Midbrain (tissue), 1 donor: ENCODE measurements at places on chromosomes 7 and 10.

DNA sequence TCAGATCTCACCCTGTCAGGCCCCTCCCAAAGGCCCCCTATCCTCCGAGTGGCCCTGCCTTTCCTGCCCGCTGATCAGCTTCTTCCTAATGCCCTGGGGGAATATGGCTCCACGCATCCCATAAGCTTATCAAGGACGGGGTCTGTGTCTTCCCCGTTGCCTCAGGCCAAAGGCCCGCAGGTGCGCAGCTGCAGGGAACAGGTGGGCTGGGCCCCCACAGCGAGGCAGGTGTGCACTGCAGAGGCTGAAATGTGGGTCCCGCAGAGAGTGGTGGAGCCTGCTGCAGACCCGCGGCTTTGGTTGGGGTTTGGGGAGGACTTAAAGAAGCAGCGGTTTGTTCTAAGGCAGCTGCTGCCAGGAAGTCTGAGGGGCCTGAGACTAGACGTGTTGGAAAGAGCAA is 220.8 kb upstream of the TCERG1L start:
- DNase-seq: no peak

DNA sequence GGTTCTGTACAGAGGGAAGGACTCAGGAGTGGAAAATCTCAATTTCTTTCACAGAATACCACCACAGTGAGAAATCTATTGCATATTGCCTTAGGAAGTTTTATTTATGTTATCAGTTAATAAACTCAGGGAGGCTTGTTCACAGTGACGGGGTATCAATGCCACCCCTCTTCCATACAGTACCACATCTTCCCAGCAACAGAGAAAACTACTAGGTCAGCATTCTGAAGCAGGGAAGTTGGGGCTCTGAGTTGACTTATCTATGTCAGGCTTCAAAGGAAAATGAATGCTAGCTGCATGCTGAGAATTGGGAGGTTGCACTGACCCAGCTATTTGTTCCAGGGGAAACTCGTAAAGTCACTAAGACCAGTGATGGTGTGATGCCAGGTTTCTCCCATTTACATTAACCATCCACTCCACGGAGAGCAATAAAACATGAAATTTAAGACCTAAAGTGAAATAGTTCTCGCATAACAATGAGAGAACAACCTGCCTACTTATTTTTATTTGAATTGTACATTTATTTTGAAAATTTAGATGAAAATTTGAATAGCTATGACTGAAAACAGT is 266.7 kb downstream of the RNLS start:
- no peak for DNase-seq

- DNase-seq: no peak
Observed at GRCh38 chr10:103849880-103850571, 5.3 kb downstream of the SH3PXD2A start.

DNA sequence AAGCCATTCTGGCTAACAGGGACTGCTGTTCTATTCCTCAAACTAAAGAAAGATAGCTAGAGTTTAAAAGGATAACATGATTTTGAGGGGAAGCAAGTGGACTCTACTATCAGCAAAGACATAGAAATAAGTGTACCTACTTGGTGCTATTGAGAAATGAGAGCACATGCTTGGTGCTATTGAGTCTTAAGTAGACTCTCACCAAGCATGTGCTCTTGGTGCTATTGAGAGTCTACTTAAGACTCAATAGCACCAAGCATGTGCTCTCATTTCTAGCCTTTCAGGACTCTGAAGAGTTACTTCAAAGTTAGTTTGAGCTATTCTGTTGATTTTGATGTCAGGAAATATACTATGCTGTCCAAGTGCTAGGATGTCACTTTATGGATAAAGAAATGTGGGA is 733.0 kb upstream of the ZWINT start:
- DNase-seq: no peak

- peak; percentile 14 for DNase-seq
Observed at GRCh38 chr10:30002426-30003266, 56.7 kb downstream of the JCAD start.

GRCh38 chr7:157625973-157626742 is 289.4 kb downstream of the DNAJB6 start:
- DNase-seq: no peak

DNA sequence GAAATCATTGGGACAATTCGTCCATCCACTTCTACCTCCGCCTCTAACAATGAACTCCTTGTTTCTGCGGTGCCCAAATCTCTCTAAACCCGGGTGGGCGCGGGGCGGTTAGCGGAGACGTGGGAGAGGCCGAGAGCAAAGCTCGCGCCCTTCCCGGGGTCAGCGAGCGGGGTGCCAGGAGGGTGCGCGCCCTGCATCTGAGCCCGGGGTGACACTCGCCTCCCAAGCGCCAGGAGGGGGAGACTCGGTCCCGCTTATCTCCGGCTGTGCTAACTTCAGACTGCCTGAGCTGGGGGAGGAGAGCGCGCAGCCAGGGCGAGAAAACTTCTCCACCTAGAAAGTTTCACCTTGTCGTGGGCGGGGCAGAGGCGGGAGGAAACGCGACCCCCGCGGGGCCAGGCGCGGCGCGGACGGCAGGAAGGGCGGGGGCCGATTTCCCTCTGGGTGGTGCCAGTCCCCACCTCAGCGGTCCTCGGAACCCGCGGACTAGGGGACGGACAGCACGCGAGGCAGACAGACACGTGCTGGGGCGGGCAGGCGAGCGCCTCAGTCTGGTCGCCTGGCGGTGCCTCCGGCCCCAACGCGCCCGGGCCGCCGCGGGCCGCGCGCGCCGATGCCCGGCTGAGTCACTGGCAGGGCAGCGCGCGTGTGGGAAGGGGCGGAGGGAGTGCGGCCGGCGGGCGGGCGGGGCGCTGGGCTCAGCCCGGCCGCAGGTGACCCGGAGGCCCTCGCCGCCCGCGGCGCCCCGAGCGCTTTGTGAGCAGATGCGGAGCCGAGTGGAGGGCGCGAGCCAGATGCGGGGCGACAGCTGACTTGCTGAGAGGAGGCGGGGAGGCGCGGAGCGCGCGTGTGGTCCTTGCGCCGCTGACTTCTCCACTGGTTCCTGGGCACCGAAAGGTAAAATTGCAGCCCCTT is at the start of gene MET:
MET (plus strand) TSS at position 516 of the 915 bp plus-strand sequence. CDS start 26,889 bp downstream, outside the sequence.
- peak; percentile 74 for DNase-seq

DNA sequence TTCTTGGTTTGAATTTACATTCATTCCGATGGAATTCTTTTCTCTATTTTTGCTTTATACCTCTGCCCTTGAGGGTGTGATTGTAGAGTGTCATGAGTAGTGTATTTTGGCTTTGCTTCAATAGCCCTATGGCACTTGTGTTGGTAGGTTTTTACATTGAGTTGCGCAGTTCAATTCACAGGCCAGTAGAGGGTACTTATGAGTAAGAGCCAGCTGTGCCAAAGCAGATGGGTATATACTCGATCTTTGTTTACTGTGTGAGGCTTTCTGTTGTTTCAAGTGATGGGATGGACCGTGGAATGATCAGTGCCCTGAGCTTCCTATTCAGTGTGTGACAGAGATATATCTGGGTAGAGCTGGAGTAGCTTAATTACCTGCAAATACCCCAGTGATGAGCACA is 4.3 kb upstream of the AKR1C3 start:
- DNase-seq: no peak

DNA sequence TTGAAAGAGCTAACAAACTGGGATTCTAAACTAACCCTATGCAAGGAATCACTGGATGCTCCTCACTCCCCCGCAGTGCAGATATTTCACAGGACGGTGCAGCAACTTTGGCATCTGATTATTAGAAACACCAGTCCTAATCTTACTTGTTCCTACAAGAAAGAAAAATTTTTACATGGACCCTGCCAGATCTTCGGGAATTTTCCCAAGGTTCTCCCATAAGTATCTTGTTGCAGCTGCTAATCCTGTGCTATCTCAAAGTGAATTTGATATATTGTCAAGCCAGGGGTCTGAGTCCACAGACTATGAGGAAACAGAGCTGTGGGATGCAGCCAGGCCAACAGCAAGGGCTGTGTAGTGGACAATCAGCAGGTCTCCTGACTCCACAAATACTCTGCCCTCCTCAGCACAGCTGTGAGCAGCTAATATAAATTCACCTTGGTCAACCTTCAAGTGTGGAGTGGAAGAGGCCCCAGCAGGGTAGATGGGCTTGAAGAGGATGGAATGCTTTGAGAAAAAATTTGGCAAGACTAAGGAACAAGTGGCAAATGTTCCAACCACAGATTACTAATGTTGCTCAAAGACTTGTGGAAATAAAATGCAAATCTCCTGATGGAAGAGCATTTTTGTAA is 25.6 kb downstream of the VSTM4 start:
- DNase-seq: no peak

DNA sequence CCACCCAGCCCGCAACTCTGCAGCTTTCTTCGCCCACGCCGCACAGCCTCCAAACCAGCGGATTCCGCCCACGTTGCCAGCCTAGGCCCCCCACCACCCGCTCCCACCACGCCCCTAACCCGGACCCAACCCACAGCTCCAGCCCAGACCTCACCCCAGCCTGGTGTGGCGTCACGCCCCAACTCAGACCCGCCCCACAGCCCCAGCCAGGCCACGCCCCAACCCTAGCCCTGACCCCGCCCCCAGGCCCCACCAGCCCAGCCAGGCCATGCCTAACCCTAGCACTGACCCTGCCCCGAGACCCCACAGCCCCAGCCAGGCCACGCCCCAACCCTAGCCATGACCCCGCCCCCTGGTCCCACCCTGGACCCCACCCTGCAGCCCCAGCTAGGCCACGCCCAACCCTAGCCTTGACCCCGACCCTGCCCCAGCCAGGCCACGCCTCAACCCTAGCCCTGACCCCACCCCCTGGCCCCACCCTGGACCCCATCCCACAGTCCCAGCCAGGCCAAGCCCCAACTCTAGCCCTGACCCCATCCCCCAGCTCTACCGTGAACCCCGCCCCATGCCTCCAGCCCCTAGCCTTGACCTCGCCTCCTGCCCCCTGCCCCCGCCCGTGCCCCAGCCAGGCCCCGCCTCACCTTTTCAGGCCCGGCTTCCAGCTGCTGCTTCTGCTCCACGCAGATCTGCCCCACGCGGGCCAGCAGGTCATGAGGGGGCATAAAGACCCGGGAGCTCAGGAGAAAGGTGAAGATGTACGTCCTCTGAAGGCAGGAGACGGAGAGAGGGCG is 64.0 kb downstream of the RASGEF1A start:
- DNase-seq: no peak

DNA sequence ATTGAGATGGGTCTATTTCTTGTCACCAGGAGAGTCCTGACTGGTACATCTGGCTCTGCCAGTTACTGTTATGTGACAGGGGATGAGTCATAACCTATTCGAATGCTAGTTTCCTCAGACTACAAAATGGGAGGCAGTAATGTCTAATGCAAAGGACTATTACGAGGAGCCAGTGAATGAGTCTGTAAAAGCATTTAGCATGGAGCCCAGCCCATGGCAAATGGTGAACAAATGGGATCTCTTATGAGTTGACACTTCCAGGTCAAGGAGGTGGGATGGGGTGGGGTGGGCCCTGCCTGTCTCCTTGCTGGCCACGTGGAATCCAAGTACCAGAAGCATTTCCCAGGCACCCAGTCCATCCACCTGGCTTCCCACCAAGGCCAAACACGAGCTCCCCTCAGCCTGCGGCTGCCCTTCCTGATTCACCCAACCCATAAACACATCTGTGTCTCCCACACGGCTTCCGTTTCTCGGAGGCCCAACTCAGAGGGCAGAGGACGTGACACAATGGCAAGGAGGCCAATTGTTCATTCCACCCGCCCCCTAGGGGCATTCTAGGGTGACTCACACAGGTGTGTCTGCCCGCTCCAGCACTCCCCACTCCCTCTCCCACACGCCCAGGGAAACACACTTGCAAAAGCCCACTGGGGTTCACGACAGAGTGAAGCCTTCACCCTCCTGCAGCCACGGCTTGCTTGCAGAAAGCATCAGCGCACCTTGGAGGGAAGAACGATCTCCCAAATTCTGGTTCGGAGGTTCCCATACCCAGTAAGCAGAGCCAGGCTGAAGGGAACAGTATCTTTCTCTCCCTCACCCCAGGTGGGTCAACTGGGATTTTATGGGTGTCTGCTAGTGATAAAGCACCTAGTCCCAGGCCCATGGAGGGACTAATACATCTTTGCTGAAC is 109.8 kb downstream of the SH3PXD2A start:
- no peak for DNase-seq

DNA sequence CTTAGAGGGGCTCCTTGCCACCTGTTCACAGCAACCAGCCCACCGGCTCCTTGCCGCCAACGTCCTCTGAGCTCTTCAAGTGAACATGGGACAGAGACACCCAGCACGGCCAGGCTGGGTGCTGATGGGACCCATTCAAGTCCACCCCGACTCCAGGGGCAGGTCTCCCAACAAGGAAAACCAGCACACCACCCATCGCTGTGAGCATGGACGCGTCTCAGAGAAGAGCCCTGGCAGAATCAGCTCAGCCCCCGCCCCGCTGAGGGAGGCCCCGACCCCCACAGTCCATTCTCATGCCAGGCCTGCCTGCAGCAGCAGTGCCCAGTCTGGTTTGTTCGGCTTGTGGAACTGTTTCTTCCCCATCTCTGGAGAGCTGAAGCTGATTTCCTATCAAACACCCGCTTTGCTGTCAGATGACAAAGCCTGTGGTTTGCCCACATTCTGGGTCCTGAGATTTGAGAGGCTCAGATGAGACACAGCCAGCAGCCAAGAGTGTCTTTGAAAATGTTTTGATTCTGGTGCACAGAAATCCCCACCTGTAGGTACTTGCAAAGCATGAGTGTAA is 216.6 kb downstream of the ZMYND11 start:
- no peak for DNase-seq

DNA sequence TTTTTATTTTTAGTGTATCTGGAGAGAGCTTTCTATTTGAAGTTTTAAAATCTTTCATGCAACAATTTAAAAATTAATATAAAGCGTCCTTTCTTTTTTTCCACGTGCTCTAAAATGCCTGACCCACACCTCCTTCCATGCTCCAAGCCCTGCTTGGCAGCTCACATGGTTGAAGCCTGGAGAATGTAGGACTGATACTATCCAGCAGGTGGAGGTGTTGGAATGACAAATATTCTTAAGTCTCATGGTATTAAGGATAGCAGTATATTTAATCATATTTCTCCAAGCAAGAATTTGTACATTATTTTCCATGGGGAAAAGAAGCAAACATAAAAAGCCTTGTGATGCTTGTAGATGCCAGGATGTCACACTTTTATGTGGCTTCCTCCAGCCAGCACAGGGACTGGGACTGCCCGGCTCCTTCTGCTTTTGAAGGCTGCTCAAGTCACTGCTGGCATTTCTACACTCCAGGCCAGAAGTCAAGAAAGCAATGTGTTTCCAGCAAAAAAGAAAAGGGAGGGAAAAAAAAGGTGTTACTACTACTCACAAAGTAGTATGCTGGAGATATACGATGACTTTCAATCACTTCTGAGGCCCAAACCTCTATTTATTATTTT is 49.7 kb downstream of the BZW2 start:
- peak; percentile 24 for DNase-seq

DNA sequence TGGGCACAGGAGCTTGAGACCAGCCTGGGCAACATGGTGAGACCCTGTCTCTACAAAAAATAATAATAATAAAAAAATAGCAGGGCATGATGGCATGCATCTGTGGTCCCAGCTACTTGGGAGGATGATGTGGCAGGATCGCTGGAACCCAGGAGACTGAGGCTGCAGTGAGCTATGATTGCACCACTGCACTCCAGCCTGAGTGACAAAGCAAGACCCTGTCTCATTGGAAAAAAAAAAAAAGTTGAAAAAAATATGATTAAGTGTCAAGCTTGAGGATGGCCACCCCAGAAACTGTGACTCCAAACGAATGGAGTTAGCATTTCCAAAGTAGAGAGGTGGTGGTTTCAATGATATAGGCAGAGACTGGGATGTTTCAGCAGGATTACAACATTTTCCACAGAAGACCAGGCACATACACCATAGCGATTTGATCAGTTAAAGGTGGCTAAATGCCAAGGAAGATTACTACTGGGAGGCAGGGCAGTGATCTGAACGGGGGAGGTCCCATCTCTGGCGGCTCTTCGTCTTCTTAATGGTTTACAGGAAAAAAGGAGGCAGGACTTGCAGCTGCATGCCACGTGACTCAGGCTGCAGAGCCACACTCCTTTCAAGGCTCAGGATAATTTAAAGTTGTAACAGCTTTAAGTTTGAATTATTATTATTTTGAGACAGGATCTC is 250.6 kb upstream of the GALNT17 start:
- no peak for DNase-seq
